ENCODE measurements at places on chromosomes 2 and 18. TPM values are rescaled to one million over a fixed set of nuclear protein-coding genes. Genes with fewer than 3 reads are reported as not detected.

- no peak for DNase-seq
Measured at GRCh38 chr2:219547621-219548020, 3.8 kb downstream of the TMEM198 start.

Gene TNFRSF11A
- total RNA-seq = 11.1 TPM

GRCh38 chr2:1415501-1415900, 2.2 kb downstream of the TPO start:
- no peak for DNase-seq

DNA sequence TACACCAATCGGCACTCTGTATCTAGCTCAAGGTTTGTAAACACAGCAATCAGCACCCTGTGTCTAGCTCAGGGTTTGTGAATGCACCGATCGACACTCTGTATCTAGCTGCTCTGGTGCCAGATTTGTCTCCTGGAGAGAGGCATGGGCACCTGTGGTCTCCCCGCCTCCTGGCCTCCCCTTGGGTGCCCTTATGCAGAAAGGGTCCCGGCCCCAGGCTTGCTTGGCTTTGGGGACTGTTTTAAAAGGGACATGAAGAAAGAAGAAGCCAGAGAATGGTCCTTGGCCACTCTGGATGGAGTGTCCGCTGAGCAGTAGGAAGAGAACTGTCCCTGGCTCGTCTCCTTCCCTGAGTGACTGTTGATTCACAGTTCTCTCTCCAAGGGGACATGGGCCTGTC, 11.5 kb upstream of the ALPP start:
- no peak for DNase-seq

Gene G6PC2
- not detected for total RNA-seq

DNA sequence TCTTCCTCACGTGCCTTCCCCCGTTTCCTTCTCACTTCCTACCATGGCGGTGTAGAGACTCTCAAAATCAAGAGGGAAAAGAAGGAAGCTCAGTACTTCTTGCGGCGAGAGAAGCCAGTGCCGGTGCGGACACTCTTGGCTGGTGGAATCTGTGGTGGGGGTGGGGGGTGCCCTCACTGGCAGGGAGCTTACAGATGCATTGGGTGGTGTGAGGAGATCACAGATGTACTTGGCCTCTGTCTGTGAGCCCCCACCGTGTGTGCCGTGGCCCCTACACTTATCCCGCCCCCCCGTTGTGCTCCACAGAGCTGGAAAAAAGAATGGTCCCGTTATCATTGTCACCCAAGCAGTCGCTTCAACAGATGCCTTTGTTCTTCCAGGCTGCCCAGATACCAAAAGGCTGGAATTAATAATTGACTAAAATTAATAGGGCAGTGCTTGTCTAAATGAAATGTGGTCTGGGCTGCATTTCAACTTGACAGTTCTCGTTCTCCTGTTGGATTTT, 79.8 kb downstream of the VAPA start:
- no peak for DNase-seq

- no peak for DNase-seq
Measured at GRCh38 chr2:135494503-135494902, 36.5 kb downstream of the ZRANB3 start.

GRCh38 chr2:48728840-48729239, 26.7 kb downstream of the LHCGR start:
- no peak for DNase-seq

Gene TCF7L1
- 9.2 TPM for total RNA-seq

Gene RBM45
- 30.8 TPM for total RNA-seq

Gene ANKRD53
- total RNA-seq = 1.8 TPM

DNA sequence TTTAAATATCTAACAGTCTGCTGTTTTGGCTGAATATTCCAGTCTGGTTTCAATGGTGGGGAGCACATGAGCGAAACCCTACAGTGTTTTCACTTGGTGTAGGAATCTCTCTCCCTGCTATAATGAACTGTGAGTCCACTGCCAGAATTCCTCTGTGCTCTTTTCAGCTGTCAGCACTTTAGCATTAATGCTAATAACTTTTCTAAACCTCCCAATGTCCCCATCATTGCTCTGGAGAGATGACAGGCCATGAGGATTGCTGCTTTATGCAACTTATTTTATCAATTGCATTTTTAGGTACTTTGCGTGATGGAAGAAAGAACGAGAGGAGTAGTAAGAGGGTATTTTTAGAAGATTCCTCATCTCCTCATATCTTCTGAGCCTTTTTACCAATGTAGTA, 25.3 kb downstream of the STK39 start:
- DNase-seq = no peak

DNA sequence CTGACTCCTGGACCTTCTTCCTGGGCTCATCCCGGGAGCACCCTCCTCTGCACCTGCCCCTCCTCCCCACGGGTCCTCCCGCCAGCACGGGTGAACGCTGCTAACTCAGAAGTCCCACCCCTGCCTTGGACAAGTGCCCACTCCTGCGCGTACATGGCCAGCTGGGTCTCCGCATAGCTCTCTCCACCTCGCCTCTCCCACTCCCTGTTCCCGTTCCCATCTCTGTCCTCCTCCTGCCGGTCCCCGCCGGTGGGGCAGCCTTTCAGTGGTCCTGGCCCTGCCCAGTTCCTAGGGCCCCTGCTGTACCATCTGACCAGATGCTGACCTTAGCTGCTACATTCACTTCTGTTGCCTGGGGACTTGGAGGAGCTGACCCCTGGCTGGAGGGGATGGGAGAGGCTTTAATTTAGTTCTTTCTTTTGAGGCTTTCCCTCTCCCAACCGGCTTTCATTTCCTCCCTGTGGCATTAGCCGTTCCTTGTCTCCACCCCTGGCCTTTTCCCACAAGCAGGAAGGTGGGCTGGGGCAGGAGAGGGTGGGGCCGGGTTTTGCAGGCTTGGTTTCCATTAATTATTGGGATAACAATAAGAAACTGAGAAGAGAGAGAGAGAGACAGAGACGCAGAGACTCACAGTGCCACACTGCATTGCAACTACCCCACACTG, 136.1 kb downstream of the SH3BP4 start:
- DNase-seq = no peak

Gene SRD5A2
- 16.2 TPM for total RNA-seq

- no peak for DNase-seq
Measured at GRCh38 chr2:1590596-1591460, 153.5 kb downstream of the PXDN start.

Gene DSEL
- 49.3 TPM for total RNA-seq

Gene MBD5
- 134 TPM for total RNA-seq

Gene SNORC
- total RNA-seq = 0.48 TPM

- DNase-seq = no peak
Measured at GRCh38 chr2:169822785-169823392, 1.8 kb downstream of the METTL5 start.

DNA sequence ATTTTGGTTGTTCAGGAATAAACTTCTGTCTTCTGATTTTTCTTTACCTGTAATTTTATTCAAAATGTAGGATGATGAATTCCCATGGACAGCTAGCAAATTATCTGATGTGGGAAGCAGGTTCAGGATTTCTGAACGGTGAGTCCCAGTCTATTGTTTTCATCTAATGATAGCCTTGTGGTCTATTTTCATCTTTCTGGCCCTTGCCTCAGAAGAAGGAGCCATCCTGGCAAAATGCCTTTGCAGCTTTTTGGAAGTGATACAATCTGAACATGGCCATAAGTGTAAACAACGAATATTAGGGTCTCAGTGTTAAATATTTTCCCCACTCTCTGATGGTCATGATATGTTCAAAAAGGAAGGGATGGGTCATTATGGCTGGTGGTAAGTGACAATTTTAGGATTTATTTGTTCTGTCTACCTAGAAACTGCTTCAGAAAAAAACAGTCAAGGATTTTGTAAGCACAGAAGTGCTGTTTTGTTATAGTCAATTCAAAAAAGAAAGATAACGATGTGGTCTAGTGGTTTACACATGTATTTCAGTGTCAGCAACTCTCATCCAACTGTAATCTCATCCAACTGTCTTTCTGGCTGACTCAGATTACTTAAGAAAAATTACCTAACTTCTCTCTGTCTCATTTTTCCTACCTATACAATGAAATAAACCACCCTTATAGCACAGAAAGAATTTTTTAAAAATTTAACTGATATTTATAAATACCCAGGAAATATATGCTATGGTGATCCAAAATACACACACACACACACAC, 272.6 kb upstream of the ERBB4 start:
- no peak for DNase-seq

DNA sequence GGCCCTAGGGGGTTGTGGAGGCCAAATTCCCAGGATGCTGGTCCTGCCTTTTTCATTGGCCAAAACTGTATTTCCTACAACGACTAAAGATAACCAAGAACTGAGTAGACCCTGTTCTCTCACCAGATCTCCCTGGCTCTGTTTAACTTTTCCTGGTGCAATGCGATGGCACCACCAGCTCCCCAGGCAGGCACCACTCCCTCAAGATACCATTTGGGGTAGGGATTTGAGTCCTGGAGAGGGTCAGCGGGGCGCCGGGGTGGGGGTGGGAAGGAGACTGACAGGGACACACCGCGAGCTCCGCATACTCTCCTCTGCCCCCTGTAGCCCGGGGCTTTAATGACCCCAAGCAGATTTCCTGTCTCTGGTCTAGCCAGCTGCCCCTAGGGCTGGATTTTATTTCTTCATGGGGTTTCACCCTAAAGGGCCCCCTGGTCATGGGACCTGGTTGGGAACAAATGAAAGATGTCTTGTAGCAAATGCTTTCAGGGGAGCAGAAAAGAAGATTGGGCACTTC, 7.3 kb downstream of the SIX2 start:
- DNase-seq = no peak

Gene TUBA4A
- 4.8 TPM for total RNA-seq

Gene NETO1
- 2.4 TPM for total RNA-seq

GRCh38 chr2:23269747-23270146, 115.2 kb upstream of the KLHL29 start:
- DNase-seq = no peak

GRCh38 chr18:65737471-65737955, 13.3 kb upstream of the CDH7 start:
- no peak for DNase-seq

DNA sequence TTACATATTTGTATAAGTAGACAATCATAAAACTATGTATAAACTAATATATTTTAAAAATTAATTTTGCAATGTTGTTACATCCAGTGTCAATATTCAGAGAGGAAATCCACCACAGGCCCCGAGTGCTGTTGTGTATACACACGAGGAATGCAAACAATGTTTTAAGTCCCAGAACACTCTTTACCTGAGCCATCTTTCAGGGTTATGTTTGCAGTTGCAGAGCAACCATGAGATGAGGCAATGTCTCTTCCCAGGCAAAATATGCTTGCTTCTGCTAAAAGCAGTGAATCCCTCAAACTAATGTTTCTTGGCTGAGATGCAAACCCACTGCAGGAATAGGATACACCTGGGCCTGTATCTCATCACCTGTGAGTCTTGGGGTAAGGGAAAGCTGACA, 91.3 kb downstream of the ASXL2 start:
- no peak for DNase-seq

DNA sequence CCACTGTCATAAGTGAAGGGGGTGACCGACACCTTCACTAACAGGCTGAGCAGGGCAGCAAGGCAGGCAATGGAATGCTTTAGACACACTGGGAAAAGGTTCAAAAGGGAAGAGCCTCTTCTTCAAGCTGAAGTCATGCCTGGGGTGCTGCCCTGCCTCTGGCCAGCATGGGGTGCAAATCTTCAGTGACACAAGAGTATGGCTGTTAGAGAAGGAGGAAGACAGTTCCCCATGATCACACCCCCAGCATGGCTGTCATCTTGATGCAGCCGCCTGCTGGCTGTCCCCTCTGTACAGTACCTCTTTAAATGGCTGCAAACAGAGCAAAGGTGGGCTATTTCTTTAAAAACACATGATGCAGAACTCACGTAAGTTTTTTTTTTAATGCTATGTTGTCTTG, 71.9 kb downstream of the INPP4A start:
- DNase-seq = no peak

DNA sequence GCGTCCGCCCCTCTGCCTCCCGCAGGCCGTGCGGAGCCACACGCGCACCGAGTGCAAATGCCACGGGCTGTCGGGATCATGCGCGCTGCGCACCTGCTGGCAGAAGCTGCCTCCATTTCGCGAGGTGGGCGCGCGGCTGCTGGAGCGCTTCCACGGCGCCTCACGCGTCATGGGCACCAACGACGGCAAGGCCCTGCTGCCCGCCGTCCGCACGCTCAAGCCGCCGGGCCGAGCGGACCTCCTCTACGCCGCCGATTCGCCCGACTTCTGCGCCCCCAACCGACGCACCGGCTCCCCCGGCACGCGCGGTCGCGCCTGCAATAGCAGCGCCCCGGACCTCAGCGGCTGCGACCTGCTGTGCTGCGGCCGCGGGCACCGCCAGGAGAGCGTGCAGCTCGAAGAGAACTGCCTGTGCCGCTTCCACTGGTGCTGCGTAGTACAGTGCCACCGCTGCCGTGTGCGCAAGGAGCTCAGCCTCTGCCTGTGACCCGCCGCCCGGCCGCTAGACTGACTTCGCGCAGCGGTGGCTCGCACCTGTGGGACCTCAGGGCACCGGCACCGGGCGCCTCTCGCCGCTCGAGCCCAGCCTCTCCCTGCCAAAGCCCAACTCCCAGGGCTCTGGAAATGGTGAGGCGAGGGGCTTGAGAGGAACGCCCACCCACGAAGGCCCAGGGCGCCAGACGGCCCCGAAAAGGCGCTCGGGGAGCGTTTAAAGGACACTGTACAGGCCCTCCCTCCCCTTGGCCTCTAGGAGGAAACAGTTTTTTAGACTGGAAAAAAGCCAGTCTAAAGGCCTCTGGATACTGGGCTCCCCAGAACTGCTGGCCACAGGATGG, 7.1 kb upstream of the WNT10A start:
- no peak for DNase-seq

DNA sequence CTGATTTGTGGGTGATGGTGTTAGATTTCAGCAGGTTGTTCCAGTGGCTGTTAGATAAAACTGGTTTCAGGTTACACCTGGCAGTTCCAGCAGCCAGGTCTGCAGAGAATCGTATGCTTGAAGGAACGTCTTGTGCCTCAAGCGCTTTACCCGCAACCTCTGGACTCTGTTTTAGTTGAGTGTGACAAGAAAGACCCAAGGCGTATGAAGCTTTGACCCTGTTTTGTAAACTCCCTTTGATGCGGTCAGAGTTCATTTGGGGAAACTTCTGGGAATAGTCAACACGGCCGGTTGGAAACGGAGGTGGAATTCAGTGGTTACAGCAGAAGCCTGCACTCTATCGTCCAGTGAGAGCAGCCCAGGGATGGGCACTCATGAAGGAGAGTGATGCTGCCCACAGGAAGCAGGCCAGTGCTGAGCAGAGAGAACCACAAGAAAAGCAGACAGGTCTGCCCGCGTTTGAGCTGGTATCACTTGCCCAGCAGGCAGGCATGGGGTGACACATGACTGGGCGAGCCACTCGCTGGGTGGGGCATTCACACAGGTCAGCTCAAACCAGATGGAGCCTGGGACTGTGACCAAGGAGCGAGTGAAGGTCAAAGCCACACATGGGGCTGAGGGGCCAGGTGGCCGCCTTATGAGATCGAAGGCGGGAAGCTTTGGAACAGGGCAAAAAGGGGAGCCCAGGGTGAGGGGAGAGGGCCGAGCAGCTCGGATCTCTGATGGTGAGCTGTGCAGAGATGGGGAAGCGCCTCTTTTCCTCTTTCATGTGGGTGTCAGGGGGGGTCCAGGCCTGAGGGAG, 99.6 kb upstream of the MBOAT2 start:
- DNase-seq = no peak

Gene CFAP53
- total RNA-seq = 0.42 TPM

GRCh38 chr18:79511671-79512301, 116.1 kb downstream of the NFATC1 start:
- DNase-seq = no peak

GRCh38 chr18:79058007-79058406, 11.2 kb upstream of the ATP9B start:
- no peak for DNase-seq

Gene CTDP1
- 10.1 TPM for total RNA-seq

Gene MEX3C
- total RNA-seq = 53.8 TPM

GRCh38 chr2:44201648-44202165, 33.0 kb downstream of the PPM1B start:
- no peak for DNase-seq

Gene SH2D6
- total RNA-seq = not detected
